Breast epithelium (tissue), 4 donors: ENCODE measurements at places on chromosomes 2 and 18.

GRCh38 chr2:99692785-99693184 lies 203.0 kb upstream of the REV1 start:
- DNase-seq, result no peak

- no peak for DNase-seq
Observed at GRCh38 chr2:73944714-73945113, 18.0 kb downstream of the DGUOK start.

- no peak for DNase-seq
Observed at GRCh38 chr18:45481821-45482220, 133.5 kb upstream of the SLC14A2 start.

DNA sequence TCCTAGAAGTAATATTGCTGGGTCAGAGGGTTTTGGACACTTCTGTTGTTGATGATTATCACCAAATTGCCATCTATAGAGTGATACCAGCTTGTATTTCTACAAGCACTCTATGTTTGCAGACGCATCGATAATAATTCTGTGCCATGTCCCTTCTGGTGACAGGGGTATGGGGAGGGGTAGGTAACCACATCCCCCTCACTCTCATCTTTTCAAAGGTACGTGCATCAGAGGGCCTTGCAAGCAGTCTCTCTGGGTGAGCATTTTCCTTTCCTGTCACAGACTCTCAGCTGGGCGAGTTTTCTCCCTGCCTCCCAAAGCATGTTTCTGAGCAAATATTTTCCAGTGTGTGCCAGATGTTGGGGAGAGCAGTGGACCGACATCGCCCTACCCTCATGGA lies 98.0 kb downstream of the SMAD7 start:
- DNase-seq, result no peak

- DNase-seq, result no peak
Observed at GRCh38 chr2:165901620-165902298, 51.8 kb downstream of the TTC21B start.

DNA sequence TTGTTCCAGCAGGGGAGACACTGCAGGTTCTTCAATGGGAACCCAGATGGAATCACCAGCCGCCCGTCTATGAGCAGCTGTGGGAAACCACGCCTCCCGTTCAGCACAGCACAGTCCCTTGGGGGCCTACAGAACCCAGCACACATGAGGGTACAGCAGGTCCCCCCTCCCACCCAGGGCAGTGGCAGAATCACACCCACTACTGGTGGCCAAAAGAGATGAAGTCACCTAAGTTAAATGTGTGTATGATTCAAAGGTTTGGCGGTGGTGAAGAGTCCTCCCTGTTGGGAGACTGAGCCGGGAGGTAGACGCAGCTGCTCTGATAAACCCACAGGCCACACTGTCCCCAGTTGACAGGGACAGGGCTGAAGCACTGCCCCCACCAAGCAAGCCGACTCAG lies 44.3 kb downstream of the L3MBTL4 start:
- no peak for DNase-seq

DNA sequence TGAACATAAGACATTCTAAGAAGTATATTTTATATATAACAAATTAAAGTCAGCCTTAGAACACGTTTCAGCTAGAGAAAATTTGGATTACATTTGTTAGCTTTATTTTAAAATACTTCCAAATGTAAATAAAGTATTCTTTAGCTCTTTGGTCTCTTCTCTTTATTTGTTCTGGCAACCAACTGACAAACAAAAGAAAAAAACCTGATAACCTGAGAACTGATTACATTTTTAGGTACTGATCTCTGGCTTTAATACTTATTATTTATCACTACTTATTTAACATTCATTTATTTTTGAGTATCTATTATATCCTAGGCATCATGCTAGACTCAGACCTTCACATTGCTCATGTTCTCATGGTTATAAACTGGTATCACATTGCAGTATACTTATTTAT lies 18.5 kb downstream of the CCDC138 start:
- DNase-seq, result no peak
